ENCODE measurements at places on chromosomes 16 and 17.

GRCh38 chr16:22813223-22813947 lies 577 bp upstream of the HS3ST2 start:
- peak; percentile 35 for DNase-seq

DNA sequence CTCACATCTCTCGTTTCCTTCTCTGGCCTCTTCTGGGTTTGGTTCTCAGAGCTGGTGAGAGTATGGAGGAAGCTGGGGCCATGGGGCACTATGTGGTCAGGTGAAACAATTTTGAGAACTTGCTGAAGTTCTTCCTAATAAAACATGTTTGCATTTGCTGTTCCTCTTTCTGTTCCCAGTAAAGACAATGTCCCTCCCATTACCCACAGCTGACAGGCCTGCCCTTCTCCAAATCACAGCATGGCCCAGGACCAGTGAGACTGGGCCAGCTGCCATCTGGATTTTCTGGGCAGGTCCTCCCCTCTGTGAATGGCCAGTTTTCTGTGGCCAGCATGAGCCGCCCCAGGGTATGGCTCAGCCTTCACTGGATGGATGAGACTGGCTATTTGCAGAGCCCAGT lies at the start of gene CD300H:
Gene CD300H, minus strand, starts transcription at position 113 of the 400 bp plus-strand sequence.
- DNase-seq, result peak; percentile 12

GRCh38 chr16:4261557-4262172 lies 11.2 kb downstream of the TFAP4 start:
- peak; percentile 35 for DNase-seq

DNA sequence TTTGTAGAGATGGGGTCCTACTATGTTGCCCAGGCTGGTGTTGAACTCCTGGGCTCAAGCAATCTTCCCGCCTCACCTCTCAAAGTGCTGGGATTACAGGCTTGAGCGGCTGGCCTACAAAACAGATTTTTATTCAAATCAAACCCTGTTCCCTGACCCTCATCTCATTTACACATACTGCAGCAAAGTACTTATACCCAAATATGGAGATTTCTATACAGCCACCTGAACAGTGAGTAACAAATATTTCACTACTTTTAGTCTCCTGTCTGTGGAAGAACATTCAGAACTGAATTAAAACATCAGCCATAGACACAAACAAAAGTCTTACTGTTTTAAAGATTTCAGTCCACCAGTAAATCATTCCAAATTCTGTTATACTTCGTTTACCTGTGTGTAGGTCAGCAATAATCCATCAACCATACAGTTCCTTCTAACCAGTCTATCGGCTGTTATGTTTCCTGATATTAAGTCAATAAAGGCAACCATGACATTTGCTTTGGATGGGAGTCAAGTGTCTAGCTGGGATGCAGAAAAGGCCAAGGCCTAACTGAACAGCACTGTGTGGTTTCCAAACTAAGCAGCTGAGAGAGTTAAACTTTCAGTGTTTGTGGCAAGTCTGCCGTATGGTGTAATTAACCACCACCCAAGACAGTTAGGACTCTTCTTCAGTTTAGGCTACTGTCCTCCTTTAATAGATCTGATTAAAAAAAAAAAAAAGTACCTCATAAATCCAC lies 22.3 kb downstream of the ERN1 start:
- no peak for DNase-seq

DNA sequence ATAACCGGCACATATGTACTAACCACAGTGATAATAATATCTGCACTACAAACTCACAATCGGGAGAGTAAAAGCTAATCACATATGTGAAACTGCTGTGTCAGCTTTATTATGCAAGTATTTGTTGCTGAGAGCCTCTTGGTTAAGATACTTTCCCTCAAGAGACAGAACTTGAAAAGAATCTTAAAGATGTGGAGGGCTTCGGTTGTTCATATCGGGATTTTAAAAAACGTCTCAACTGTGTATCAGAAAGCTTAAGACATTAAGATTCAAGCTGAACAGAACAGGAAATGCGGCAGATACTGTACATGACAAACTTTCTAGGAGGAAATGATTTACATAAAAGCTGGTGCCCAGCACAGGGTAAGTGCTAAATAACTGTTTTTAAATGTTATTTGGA lies 27.5 kb upstream of the HLF start:
- DNase-seq, result peak; percentile 1

DNA sequence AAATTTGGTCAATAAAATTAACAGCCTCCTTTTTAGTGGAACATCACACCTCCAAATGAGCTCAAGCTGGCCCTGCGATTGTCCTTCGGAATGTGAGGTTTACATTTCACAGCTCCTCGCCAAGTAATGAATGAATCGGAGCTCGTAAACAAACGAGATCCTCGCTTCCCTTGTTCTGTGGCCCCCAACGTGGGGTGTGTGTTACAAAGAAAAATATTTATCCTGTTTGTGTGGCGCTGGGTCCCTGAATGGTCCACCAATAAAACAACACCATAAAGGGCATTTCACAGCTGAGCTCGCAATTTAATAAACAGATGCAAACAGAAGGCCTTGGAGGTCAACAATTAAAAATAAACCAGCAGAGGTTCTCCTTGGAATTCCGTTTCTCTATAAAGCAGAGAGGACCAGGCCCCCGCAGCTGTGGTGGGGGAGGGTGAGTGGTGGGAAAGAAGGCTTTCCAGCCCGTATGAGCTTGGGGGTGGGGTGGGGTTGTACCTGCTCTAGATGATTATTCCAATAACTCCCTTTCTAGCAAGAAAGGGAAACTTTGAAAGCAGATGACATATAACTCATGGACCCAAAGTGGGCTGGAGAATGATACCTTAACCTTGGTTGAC lies 393.9 kb upstream of the SALL1 start:
- no peak for DNase-seq

DNA sequence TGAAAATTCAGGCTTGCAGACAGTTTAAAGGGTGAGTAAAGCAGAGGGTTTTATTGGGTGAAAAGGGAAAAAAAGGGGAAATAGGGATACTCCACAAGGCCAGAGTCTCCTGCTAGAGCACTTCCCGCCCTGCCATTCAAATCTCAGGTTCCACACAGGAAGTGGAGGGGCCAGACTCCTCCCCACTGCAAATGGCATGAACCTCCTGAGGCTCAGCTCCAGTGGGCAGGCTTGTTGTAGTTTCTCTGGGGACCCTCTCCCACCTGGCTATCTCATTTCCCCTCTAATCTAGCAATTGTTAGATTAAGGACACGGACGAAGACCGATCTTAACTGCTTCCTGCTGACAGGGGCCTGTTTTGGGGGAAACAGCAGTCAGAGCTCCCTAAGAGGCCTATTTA lies 43.4 kb downstream of the TAOK1 start:
- no peak for DNase-seq

GRCh38 chr16:29023279-29024277 lies 38.7 kb downstream of the LAT start:
- DNase-seq, result peak; percentile 29

- DNase-seq, result no peak
Observed at GRCh38 chr16:89295071-89295900, 77.8 kb downstream of the ZNF778 start.

GRCh38 chr17:81898029-81898866 lies 3.8 kb upstream of the NPB start:
- DNase-seq, result peak; percentile 62

- no peak for DNase-seq
Observed at GRCh38 chr16:84594725-84595038, 23.2 kb downstream of the COTL1 start.

GRCh38 chr16:64738321-64738960 lies 383.4 kb downstream of the CDH11 start:
- DNase-seq, result peak; percentile 80

- DNase-seq, result peak; percentile 9
Observed at GRCh38 chr17:19812407-19812806, 55.3 kb downstream of the ULK2 start.

DNA sequence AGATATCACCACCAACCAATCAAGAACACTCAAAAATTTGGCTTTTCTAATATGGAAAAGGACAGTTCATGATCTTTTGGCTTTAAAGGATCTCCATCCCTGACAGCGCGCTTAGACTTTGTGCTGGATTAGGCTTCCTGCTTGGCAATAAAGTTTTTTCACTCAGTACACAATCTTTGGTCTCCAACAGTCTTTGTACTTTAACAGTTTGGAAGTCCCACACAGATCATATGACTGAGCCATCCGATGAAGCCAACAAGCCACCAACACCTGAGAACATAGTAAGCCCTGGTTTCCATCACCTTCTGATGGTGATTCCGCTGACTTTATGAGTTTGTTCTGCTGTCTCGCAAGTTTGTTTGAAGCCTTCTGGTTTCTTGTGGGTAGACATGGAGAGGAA lies 34.3 kb downstream of the SMURF2 start:
- DNase-seq, result no peak

DNA sequence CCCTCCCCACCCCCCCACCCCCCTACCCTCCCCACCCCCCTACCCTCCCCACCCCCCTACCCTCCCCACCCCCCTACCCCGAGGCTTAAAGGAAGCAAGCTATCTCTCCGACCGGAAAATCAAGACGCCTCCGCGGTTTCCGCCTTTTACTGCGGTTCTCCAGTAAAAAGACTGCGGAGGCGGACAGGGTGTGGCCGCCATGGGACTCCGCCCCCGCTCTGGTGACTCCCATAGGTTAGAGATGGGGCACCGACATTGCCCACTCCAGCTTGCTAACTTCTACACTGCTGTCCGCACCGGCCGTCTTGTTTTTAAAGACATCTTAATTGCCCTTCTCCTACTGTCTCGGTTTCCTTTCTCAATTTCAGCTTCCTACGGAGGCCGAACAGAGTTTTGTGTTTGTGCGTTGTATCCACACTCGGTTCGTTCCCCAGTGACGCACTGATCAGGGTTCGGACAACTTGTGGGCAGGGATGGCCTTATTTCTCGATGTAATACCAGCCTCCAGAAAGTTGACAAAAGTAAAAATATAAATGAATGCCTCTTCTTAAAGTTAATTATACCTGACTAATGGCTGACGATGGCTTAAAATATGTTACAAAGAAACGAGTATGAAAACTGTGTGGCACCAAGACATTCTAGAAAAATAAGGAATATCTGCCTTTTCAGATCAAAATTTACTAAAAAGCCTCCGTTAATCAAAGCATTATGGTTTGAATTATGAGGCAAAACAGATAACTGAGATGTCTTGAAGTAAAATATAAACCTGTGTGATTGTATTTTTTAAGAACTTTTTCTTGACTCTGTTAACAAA lies 1.1 kb upstream of the ZNF200 start:
- no peak for DNase-seq

Data from cardiac fibroblast (primary cell).